ENCODE measurements at places on chromosomes 2 and 18.
A peak's percentile ranks its signal among the peaks of the same experiment; 100 is the strongest.

GRCh38 chr2:197369228-197369932 is 58.8 kb upstream of the ANKRD44 start:
- no peak for DNase-seq

- DNase-seq: no peak
Measured at GRCh38 chr2:121243821-121244460, 41.1 kb downstream of the TFCP2L1 start.

- DNase-seq: no peak
Measured at GRCh38 chr2:223043164-223043941, 8.6 kb upstream of the KCNE4 start.

- no peak for DNase-seq
Measured at GRCh38 chr2:233312874-233313273, 5.3 kb downstream of the SAG start.

GRCh38 chr2:36337354-36337753 is 18.2 kb upstream of the CRIM1 start:
- DNase-seq: peak; percentile 2

DNA sequence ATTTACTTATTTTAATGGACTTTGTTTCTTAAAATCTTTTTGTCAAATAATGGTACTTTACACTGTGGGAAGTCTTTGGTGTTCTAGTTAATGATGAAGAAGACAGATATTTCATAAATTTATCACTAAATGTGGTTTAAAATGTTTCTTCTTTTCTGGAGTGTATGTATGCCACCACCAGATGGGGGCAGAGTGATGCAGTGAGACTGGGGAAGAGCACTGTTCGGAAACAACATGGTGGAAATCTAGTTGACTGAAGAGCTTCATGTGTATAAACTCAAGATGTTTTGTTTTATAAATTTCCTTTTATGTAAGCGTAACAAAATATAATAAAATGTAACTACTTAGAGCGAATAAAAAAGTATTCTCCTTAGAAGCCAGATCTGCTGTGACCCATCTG is 195.1 kb downstream of the KCNE4 start:
- DNase-seq: peak; percentile 20

DNA sequence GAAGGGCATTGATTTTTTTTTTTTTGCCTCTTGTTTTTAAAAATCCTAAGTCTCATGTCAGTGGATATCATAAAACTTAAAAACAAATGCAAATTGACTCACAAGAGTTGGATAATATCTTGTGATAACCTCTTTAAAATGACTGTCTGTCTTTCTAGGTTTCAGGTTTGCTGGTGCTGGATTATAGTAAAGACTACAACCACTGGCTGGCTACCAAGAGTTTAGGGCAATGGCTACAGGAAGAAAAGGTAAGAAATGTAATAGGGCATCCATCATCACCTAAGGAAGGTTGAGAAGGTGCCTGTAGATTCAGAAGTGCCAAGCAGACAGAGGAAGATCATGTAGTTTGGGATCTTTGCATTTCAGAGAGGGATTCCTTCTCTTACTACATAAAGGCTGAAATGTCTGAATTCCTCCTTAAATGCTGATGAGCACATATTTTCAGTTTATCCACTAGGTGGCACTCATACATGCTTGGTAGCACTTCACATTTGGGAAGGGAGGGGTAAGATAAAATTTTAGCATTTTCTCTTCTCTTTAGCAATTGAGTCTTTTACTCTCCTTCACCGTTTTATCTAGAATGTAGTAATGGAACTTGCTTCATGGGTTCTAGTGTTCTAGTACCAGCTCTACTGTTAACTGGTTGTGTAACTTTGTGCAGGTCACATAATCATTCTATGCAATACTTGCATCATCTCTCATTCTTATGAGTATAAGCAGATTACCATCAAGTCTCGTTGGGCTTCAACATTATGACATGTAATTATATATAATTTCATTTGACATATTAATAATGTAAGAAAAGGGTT is 21.1 kb downstream of the CPS1 start:
- DNase-seq: peak; percentile 50
